ENCODE measurements at places on chromosomes 16 and 17.

DNA sequence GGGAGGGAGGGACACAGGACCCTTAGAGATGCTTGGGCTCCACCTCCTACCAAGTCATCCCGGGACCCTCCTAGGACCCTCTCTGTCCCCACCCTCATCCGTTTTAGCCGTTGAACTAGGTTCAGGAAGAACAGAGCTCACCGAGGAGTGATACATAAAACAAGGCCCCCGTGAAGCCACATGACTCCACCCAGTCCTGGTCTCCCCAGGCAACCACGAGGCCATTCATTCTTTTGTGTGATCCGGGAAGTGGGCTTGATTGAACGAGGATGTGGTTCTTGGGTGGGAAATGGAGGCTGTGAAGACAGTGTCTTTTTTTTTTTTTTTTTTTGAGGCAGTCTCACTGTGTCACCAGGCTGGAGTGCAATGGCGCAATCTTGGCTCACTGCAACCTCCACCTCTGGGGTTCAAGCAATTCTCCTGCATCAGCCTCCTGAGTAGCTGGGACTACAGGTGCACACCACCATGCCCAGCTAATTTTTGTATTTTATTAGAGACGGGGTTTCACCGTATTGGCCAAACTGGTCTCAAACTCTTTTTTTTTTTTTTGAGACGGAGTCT, 14.8 kb downstream of the TRARG1 start:
- no peak for DNase-seq

DNA sequence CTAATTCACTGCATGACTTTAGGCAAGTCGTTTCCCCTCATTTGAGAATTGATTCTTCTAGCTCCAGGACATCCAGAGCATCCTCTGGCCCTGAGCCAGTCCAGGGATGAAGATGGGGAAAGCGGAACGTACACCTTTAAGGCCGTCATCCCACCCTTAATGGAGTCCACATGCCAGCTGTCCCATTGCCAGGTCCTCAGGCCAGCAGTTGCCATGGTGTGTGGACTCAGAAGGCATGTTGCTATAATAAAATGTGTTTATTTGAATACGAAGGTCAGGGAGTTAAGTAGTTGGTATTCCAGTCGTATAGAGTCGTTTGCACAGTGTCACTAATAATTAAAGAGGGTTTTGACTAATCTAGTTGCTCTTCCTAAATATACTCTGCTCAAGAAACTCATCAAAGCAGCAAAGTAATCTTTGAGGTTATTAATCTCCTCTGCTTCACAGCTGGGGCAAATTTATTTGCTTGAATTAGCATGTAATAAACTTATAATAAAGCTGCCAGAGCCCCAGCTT, 30.4 kb downstream of the CCDC182 start:
- no peak for DNase-seq

- DNase-seq = no peak
Observed at GRCh38 chr17:13727441-13728171, 125.9 kb upstream of the HS3ST3A1 start.

- DNase-seq = no peak
Observed at GRCh38 chr17:5219536-5219935, 15.1 kb downstream of the SCIMP start.

DNA sequence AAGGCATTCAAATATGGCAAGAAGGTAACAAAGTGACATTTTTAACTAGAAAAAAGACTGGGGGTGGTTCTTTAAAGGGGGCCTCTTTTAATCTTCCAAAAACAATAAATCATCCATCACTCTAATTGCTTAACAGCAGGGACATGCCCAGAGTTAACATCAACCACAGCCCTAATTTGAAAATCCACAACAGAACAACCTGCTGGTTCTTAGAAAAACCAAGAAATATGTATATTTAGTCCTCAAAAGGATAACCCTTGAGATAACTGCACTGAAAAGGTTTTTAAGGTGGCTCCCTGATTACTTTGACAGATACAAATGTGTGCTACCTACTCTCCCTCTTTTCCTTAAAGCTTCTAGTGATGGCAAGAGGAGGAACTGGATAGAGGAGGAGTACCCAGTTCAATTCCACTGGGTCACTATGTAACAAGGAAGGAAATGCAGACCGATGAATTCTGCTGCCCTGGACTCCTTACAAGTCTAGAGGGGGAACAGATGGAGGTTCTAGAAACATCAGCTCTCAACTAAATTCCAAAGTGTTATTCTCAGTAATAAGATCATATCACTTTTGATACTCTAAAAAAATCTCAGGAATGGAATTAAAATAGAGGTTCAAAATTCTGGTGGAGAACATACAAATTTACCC, 54.3 kb downstream of the N4BP1 start:
- DNase-seq = no peak

GRCh38 chr16:28495098-28495793, 803 bp downstream of the APOBR start:
- no peak for DNase-seq

- DNase-seq = no peak
Observed at GRCh38 chr17:9239246-9239792, 218.0 kb downstream of the NTN1 start.

GRCh38 chr17:61144137-61144536, 255.5 kb upstream of the TBX2 start:
- no peak for DNase-seq

DNA sequence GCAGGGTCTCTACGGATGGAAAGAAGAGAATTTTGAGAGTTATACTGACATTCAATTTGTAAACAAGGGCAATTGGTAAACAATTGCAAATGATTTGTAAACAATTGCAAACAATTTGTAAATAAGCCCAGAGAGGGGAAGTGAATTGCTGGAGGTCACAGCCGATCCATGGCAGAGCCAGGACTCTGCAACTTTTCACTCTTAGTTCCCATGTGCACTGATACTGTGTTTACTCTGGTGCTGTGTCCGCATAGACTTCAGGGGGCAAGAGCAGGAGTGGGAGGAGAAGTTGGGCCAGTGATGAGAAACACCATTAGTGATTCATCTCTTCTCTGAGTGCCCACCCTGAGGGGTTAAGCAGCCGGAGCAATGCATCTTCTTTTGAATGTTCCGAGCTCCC, 14.0 kb downstream of the SCNN1G start:
- DNase-seq = no peak

- no peak for DNase-seq
Observed at GRCh38 chr16:85483424-85483823, 129.7 kb upstream of the GSE1 start.

- DNase-seq = no peak
Observed at GRCh38 chr16:57563761-57564160, 21.3 kb downstream of the ADGRG5 start.

GRCh38 chr17:7408252-7408727, 645 bp downstream of the NLGN2 start:
- DNase-seq = no peak

GRCh38 chr16:17404941-17405689, 65.6 kb downstream of the XYLT1 start:
- DNase-seq = no peak

Measured in kidney epithelial cell (primary cell).